ENCODE measurements at places on chromosomes 5 and 9. TPM values are rescaled to one million over a fixed set of nuclear protein-coding genes. Genes with fewer than 3 reads are reported as not detected.

CEP72 gene
- total RNA-seq: 8.0 TPM

ANKRD18B gene
- 4.6 TPM for total RNA-seq

GABRA1 gene
- not detected for total RNA-seq

IL9 gene
- total RNA-seq: not detected

SOHLH1 gene
- total RNA-seq: 0.05 TPM

GPX8 gene
- 34.4 TPM for total RNA-seq
